Right lobe of liver (tissue), 6 donors: ENCODE measurements at places on chromosomes 3 and 15. TPM values are rescaled to one million over a fixed set of nuclear protein-coding genes. Genes with fewer than 3 reads are reported as not detected.

IMPG2 gene
- total RNA-seq: 0.10 TPM

ZNF620 gene
- 2.2 TPM for total RNA-seq

ACTC1 gene
- not detected for total RNA-seq

GRCh38 chr3:19190602-19191001, 42.3 kb downstream of the KCNH8 start:
- H3K36me3 ChIP-seq: no peaks in the 10 kb centered on the region
- H3K27ac ChIP-seq: no peak overlapping the region
- H3K4me1 ChIP-seq: no peaks in the 10 kb centered on the region
- H3K27me3 ChIP-seq: no peaks in the 10 kb centered on the region

GRCh38 chr3:108489776-108490175, 20.6 kb downstream of the MYH15 start:
- DNase-seq: no peak

- H3K27ac ChIP-seq: no peak overlapping the region
- no peak overlapping the region for H3K4me3 ChIP-seq
- no peaks in the 10 kb centered on the region for H3K27me3 ChIP-seq
- no peaks in the 10 kb centered on the region for H3K36me3 ChIP-seq
Observed at GRCh38 chr3:164224126-164224525, 854.2 kb downstream of the SI start.
